Activated CD4-positive, alpha-beta T cell treated with anti-CD3 and anti-CD28 coated beads for 36 hours (primary cell): ENCODE measurements at places on chromosomes 4 and X. TPM values are rescaled to one million over a fixed set of nuclear protein-coding genes. Genes with fewer than 3 reads are reported as not detected.

Gene TLR3
- not detected for total RNA-seq

Gene TMSB15C
- total RNA-seq, result 2.3 TPM

Gene PF4V1
- total RNA-seq, result not detected

Gene CENPU
- total RNA-seq, result 87.7 TPM

Gene SPANXN3
- total RNA-seq, result not detected

Gene GAB3
- total RNA-seq, result 2.1 TPM

Gene GPRASP3
- 1.8 TPM for total RNA-seq

Gene NUDT10
- 1.8 TPM for total RNA-seq

DNA sequence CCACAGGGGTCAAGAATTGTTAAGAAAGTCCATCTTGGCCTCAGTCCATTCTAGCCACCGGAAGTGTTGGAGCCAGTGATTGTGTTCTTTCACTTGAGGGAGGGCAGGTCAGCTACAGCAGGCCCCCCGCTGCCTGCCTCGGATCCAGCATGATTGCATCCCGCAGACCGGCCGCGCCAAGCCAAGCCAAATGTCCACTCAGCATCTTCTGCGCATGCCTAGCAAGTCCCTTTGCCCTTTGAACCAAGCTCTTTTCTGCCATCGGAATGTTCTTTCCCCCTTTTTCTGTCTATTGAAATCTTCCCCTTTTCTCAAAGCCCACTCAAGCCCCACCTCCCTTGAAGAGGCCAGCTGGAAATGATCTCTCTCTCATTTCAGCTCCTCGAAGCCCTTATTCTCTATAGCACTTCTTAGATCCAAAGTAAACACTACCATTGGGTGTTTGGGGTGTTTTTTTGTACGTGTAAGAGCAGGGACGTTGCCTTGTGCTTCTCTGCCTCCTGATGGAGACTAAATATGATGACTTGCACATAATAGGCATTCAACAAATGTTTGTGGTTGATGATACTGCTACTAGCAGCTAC, 147.8 kb upstream of the BCOR start:
- no peaks in the 10 kb centered on the region for H3K36me3 ChIP-seq
- no peak overlapping the region for H3K4me3 ChIP-seq
- peaks cover 9% of the 10 kb centered on the region for H3K4me1 ChIP-seq
- no peak for DNase-seq
- H3K27ac ChIP-seq, result no peak overlapping the region
- H3K27me3 ChIP-seq, result no peaks in the 10 kb centered on the region

- no peak overlapping the region for H3K4me3 ChIP-seq
- no peaks in the 10 kb centered on the region for H3K27me3 ChIP-seq
- H3K36me3 ChIP-seq, result no peaks in the 10 kb centered on the region
- no peak overlapping the region for H3K27ac ChIP-seq
These were observed 135.7 kb upstream of the ANXA10 start for GRCh38 chr4:167956676-167957075.

DNA sequence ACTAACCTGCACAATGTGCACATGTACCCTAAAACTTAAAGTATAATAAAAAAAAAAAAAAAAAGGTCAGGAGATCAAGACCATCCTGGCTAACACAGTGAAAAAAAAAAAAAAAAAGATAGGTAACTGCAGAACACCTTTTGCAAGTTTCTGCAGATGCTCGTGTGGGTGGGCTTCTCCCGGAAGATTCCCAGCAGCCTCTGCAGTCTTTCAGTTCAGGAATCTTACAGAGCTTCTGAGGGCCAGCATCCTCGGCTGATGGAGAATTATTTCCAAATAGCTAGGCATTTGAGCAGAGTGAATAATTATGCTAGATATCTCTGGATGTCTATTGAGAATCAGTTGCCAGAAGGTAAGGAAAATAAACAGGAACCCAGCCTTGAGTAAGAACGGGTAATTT, 300.7 kb downstream of the DCTD start:
- H3K36me3 ChIP-seq, result no peaks in the 10 kb centered on the region
- no peak overlapping the region for H3K4me3 ChIP-seq

- H3K4me1 ChIP-seq, result no peaks in the 10 kb centered on the region
- no peaks in the 10 kb centered on the region for H3K27me3 ChIP-seq
- H3K27ac ChIP-seq, result no peak overlapping the region
- peaks cover 24% of the 10 kb centered on the region for H3K36me3 ChIP-seq
- H3K4me3 ChIP-seq, result no peak overlapping the region
These were observed 25.2 kb upstream of the TBC1D14 start for GRCh38 chr4:6884341-6884870.

DNA sequence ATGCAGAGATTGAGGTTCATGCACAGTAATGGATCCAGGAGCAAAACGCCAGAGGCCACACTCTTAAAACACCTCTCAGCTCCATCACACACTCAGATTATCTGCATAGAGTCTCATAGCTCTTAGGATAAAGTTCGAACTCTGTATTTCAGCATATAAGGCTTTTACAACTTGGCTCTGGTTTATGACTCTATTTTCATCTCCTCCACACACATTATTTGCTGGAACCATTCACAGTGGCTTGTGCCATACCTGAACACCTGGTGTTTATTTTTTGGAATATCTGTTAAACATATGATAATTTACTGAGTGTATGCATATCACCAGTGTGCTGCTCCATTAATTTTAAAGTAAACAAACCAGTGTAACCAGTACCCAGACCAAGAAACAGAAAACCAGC, 27.2 kb downstream of the RASL11B start:
- peaks cover 17% of the 10 kb centered on the region for H3K4me1 ChIP-seq
- H3K27me3 ChIP-seq, result no peaks in the 10 kb centered on the region
- no peak for DNase-seq

GRCh38 chr4:89411539-89412309, 104.1 kb upstream of the GPRIN3 start:
- no peak for DNase-seq
- H3K27me3 ChIP-seq, result no peaks in the 10 kb centered on the region
- H3K36me3 ChIP-seq, result no peaks in the 10 kb centered on the region
- no peak overlapping the region for H3K4me3 ChIP-seq
- H3K27ac ChIP-seq, result no peak overlapping the region
- H3K4me1 ChIP-seq, result peaks cover 2% of the 10 kb centered on the region

DNA sequence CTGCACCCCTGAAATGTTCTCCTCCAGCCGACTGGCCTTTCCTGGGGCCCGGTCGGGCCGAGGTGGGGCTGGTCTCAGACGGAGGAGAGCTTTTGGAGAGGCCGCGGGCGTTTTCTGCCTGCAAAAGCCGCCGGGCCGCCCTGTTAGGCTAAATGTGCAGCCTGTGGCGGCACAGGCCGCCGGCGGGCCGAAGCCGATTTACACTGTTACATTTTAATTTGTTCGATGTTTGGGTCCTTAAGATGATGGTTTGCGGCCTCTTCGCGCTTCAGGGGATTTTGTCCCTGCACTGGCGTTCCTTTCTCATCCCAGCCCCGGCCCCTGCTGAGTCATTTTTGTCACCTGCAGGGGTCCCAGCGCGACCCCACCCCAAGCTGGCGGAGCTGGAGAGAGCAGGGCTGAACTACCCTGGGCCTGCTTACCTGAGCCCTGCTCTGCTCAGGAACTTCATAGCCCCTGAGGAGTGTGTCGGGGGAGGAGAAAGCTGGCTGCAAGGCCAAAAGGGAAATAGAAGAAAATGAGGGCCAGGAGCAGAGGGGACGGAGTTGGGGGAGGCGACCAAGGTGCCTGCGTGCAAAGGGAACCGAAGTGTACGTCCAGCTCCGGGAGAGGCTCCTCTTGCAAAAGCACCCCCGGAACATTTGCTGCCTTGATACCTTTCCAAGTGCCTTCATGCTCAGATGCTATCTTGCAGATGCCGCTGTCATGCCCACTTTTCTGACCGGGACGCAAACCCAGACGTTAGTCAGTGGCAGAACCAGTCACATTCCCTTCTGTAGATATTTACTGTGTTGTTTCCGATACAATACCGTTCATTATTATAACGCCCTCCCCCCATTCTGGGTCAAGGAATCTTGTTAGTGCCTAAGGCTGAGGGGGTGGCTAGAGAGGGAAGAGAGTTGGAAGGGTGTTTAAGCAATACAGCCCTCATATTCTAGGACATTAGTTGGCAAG, 977 bp upstream of the RBBP7 start:
- DNase-seq, result peak; percentile 37
- H3K27ac ChIP-seq, result peak overlapping the region; percentile 83
- H3K4me3 ChIP-seq, result peak overlapping the region; percentile 93
- H3K4me1 ChIP-seq, result peaks cover 20% of the 10 kb centered on the region

- no peaks in the 10 kb centered on the region for H3K36me3 ChIP-seq
- no peak overlapping the region for H3K4me3 ChIP-seq
- H3K27me3 ChIP-seq, result no peaks in the 10 kb centered on the region
These were observed 83.2 kb downstream of the IL15 start for GRCh38 chr4:141719585-141719984.

- no peak for DNase-seq
- peaks cover 33% of the 10 kb centered on the region for H3K4me1 ChIP-seq
- H3K27me3 ChIP-seq, result peaks cover 2% of the 10 kb centered on the region
- H3K4me3 ChIP-seq, result no peak overlapping the region
- H3K36me3 ChIP-seq, result peaks cover 1% of the 10 kb centered on the region
These were observed 1.4 kb upstream of the PACRGL start for GRCh38 chr4:20698820-20699219.

- H3K4me3 ChIP-seq, result no peak overlapping the region
- peaks cover 7% of the 10 kb centered on the region for H3K4me1 ChIP-seq
- no peak overlapping the region for H3K27ac ChIP-seq
- H3K27me3 ChIP-seq, result no peaks in the 10 kb centered on the region
These were observed 96.9 kb upstream of the GPR34 start for GRCh38 chrX:41591906-41592305.

DNA sequence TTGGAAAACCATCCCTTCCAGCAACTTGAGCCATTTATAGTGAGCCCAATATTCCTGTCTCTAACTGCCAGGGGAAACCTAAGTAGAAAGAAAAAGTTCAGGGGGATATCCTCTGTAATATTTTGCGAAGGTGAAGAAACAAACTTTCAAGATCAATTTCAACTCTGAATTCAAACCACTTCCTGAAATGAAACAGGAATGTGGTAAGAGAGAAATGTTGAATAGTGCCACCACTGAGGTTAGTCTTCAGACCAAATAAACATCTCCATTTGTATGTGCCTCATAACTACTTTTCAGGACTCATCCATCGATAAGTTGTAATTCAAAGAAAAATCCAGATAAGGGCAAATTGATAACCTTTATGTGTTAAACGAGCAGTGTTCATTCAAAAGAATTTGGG, 128.7 kb downstream of the GABRB1 start:
- DNase-seq, result no peak
- H3K27ac ChIP-seq, result no peak overlapping the region
- H3K4me3 ChIP-seq, result no peak overlapping the region
- no peaks in the 10 kb centered on the region for H3K36me3 ChIP-seq

DNA sequence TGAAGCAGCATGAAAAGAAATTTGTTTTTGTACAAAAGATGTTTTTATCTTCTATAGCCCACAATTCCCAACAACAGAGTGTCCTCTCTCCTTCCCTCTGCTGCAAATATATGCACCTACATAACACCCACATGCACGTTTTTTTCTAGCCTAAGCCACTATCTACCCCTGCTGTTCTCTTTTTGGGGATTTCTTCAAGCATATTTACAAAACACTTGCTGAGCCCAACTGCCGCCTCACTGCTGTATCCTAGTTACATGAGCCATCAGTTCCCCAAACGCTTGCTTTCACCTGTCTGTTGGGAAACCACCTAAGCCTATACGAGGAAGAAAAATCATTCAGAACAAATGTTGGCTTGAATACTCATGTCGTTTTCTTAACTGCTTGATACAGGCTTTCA, 127.2 kb downstream of the CHRNA9 start:
- peaks cover 2% of the 10 kb centered on the region for H3K36me3 ChIP-seq
- DNase-seq, result peak; percentile 27
- peaks cover 14% of the 10 kb centered on the region for H3K4me1 ChIP-seq

- DNase-seq, result no peak
- H3K27me3 ChIP-seq, result no peaks in the 10 kb centered on the region
- no peaks in the 10 kb centered on the region for H3K36me3 ChIP-seq
- no peaks in the 10 kb centered on the region for H3K4me1 ChIP-seq
These were observed 121.9 kb upstream of the DMD start for GRCh38 chrX:33333271-33333670.

DNA sequence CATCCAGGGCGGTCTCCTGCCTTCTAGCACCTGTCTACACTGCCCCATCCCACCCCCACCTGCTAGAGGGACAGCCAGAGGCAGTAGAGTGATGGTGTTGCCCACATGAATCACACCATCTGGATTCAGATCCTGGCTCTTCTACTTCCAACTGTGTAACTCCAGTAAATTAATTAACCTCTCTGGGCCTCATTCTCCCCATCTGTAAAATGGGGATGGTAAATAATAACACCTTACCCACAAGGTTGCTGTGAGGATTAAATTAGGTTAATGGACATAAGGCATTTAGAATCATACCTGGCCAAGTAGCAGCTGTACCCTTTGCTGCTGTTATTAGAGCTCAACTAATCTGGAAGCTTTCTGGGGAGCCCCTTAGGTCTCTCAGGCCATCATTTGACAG, 149.6 kb upstream of the BCOR start:
- peaks cover 9% of the 10 kb centered on the region for H3K4me1 ChIP-seq
- H3K27ac ChIP-seq, result no peak overlapping the region
- no peak for DNase-seq
- H3K27me3 ChIP-seq, result no peaks in the 10 kb centered on the region
- no peak overlapping the region for H3K4me3 ChIP-seq

DNA sequence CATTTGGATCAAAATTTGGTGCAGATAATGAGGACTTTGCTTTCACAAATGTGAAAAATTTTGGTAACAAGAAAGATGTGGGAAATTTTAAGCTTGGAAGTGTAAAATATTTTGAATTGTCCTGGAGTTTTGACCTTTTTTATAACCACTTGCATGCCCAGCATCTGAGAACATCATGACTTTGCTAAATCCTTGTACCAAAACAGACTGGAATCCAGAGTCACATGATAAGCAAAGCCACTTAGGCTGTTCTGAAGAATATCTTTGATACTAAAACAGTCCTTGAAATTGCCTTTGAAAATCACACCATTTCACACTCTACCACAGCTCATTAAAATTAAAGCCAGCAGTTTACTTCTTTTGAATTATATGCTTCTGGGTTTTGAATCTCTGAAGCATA, 2.5 kb upstream of the PPM1K start:
- H3K27ac ChIP-seq, result no peak overlapping the region
- H3K4me1 ChIP-seq, result peaks cover 18% of the 10 kb centered on the region
- no peak overlapping the region for H3K4me3 ChIP-seq
- peaks cover 11% of the 10 kb centered on the region for H3K36me3 ChIP-seq

DNA sequence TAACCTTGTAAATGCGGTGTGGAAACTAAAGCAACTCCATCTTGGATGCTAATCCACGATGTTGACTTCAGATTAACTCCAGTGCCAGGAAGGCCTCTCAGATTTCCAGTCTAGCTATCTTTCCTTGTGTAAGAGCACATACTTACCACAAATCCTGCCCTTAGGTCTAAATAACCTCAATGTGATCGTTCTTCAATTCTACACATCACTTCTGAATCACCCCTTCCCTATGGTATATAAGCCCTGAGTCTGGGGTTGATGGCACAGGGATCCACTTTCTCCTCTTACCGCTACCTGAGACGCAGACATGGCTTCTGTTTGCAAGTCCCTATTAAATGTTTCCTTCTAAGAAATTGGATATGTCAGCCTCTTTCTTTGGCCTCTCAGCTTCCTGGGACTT, 17.5 kb upstream of the ZNF41 start:
- no peaks in the 10 kb centered on the region for H3K27me3 ChIP-seq
- DNase-seq, result no peak

- no peaks in the 10 kb centered on the region for H3K27me3 ChIP-seq
- no peak for DNase-seq
- no peaks in the 10 kb centered on the region for H3K4me1 ChIP-seq
These were observed 286.1 kb upstream of the PRPS2 start for GRCh38 chrX:12505127-12505526.
